ENCODE measurements at places on chromosomes 4 and X. TPM values are rescaled to one million over a fixed set of nuclear protein-coding genes. Genes with fewer than 3 reads are reported as not detected.

GRCh38 chr4:112513971-112514646, 1.9 kb downstream of the NEUROG2 start:
- H3K36me3 ChIP-seq: no peaks in the 10 kb centered on the region
- H3K4me1 ChIP-seq: peaks cover 11% of the 10 kb centered on the region
- peaks cover 95% of the 10 kb centered on the region for H3K27me3 ChIP-seq
- H3K27ac ChIP-seq: no peak overlapping the region

- no peaks in the 10 kb centered on the region for H3K27me3 ChIP-seq
- no peak overlapping the region for H3K27ac ChIP-seq
- no peaks in the 10 kb centered on the region for H3K4me1 ChIP-seq
- H3K4me3 ChIP-seq: no peak overlapping the region
- H3K36me3 ChIP-seq: no peaks in the 10 kb centered on the region
- DNase-seq: no peak
Observed at GRCh38 chrX:39289827-39290226, 488.6 kb downstream of the MID1IP1 start.

DNA sequence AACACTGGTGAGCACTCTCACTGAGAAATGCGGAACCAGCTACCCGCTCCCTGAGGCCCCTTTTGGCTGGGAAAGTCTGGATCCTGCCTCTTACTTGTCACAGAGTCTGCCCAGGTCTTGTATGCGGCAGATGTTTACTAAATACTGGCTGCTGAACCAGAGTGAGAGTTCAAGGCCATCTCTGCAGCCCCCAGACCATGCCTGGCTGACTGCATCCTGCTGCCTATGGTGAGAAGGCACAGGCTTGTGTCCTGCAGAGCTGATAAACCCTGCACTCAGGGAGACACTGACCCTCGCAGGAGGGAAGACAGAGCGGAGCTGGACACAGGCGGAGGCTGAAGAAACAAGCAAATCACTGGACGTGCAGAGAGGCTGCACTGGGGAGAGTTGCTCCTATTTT, 46.5 kb downstream of the JAKMIP1 start:
- no peak overlapping the region for H3K27ac ChIP-seq
- no peaks in the 10 kb centered on the region for H3K36me3 ChIP-seq
- H3K27me3 ChIP-seq: peaks cover 30% of the 10 kb centered on the region
- no peak for DNase-seq
- no peak overlapping the region for H3K4me3 ChIP-seq
- no peaks in the 10 kb centered on the region for H3K4me1 ChIP-seq

- no peaks in the 10 kb centered on the region for H3K36me3 ChIP-seq
- H3K27me3 ChIP-seq: no peaks in the 10 kb centered on the region
- H3K27ac ChIP-seq: no peak overlapping the region
- DNase-seq: no peak
Observed at GRCh38 chr4:114857831-114858230, 255.6 kb downstream of the NDST4 start.

F11 gene
- 0.53 TPM for total RNA-seq

GRID2 gene
- 0.69 TPM for total RNA-seq

POF1B gene
- 0.73 TPM for total RNA-seq
